Natural killer cell treated with Interleukin-12 subunit alpha and Interleukin-12 subunit beta and Interleukin-15 and Interleukin-18, amount 100 ng/mL, for 72 hours (primary cell): ENCODE measurements at places on chromosomes 2 and 18. TPM values are rescaled to one million over a fixed set of nuclear protein-coding genes. Genes with fewer than 3 reads are reported as not detected.

Gene PSD4
- 305 TPM for total RNA-seq

Gene KANSL3
- total RNA-seq, result 62.3 TPM

Gene CROCC2
- total RNA-seq, result not detected

Gene LOXL3
- total RNA-seq, result 1.2 TPM

Gene CNTNAP5
- not detected for total RNA-seq

Gene ALK
- not detected for total RNA-seq

Gene SLC9A4
- 0.14 TPM for total RNA-seq
